ENCODE measurements at places on chromosomes 2 and 18. TPM values are rescaled to one million over a fixed set of nuclear protein-coding genes. Genes with fewer than 3 reads are reported as not detected.
A peak's percentile ranks its signal among the peaks of the same experiment; 100 is the strongest.

SULT1C4 gene
- total RNA-seq: 0.56 TPM

DNA sequence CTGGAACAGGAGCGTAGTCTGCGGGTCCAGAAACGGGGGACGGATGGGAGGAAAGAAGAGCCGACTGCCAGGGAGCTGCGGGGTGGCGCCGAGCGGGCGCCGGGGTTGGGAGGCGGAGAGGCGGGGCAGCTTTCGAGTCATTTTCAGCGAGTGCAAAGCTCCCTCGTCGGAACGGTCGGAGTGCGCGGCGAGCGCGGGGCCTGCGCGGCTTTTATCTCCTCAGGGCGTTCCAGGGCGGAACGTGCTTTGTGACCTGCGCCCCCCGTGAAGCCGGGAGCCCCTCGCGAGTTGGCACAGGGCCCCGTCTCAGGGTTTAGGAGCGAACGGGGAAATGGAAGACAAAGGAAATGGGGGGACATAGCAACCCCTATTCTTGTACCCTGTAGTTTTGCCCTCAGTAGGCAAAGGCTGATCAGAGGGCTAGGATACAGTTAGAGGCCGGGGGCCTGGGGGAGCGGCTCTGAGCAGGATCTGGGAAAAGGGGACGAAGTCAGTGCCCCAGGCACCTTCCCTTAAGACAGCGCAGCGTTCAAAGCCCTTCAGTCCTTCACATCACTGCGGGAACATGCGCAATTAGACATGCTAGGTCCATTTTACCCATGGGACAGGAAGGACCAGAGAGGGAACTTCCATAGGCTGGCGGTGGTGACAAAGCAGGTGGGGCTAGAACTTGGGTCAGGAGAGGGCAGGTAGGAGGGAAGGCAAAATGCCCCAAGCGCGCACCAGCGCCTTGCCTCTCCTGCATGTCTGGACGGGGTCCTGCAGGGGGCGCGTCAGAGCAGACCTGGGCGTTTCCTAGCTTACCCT lies 60.1 kb upstream of the IL1RL1 start:
- DNase-seq: no peak

TTC31 gene
- total RNA-seq: 9.2 TPM

RGPD3 gene
- total RNA-seq: 0.18 TPM

GRCh38 chr2:77325395-77325794 lies 196.8 kb downstream of the LRRTM4 start:
- DNase-seq: no peak

DNA sequence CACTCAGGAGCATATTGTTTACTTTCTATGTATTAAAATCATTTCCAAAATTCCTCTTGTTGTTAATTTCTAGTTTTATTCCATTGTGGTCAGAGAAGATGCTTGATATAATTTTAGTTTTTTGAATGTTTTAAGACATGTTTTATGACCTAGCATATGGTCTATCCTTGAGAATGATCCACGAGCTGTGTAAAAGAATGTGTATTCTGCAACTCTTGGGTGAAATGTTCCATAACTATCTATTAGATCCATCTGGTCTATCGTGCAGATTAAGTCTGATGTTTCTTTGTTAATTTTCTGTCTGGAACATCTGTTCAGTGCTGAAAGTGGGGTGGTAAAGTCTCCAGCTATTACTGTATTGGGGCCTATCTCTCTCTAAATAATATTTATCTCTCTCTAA lies 83.3 kb upstream of the EPAS1 start:
- DNase-seq: no peak

GNLY gene
- not detected for total RNA-seq

- no peak for DNase-seq
These were observed 22.3 kb upstream of the FOSL2 start for GRCh38 chr2:28370354-28370753.

INHBB gene
- 0.28 TPM for total RNA-seq

DNA sequence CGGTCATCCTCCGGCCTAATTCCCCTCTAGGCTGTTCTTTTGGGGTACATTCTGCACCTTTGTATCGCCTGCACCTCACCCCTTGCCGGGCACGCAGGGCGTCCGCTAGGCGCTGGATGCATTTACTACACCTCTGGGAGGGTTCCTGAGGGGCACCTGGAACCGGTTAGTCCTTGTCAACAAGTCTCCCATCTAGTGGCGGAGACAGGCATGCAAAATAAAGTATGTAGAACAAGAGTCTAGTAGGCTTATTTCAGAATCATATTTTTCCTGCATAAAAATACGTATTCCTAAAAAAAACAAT lies 705 bp upstream of the TEX261 start:
- peak; percentile 17 for DNase-seq

DNA sequence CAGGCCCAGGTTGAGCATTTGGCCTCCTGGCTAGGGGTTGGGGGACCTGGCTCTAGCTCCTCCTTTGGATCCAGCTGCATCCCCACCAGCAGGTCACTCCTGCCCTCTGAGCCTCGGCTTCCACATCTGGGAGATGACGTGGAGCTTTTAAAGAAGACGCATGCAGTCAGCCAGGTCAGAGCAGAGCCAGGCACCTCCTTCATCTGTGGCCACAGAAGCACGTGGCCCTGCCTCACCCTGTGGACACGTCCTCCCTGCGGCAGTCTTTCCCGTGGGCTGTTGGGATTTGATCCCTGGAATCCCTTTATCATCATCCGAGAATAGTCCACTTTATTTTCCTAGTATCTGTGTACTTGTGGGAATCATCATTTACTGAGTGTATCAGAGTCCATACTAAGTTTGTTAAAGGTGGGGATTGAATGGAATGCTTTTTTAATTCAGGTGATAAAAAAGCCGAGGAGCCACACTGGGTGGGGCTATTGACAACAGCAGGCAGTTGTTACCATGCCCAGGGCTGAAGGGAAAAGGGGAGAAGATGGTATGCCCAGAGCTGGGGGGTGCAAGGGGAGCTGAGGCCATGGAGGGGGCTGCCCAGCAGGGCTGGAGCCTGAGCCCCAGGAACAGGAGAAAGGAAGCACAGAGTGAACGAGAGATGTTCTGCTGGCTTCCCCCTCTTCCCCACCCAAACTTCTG lies 170.1 kb downstream of the LAMA1 start:
- DNase-seq: no peak

CERKL gene
- not detected for total RNA-seq

DNA sequence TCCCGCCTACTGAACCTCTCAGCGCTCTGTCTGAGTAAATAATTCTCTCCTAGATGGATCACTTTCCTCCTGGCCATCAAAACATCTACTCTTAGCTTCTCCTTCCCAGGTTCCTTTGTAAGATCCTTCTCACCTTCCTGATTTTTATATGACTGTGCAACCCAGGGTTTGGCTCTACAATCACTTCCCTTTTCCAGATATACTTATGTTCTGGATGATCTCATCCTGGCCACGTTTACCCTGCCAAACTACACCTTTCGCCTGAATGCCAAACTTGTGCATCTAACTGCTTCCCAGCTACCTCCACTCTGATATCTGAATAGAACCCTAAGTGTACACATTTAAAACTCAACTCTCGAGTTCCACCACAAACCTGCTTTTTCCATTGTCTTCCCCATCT lies 290.5 kb upstream of the REV1 start:
- no peak for DNase-seq

- DNase-seq: no peak
These were observed 7.3 kb downstream of the CEP192 start for GRCh38 chr18:12998332-12999060.

- no peak for DNase-seq
These were observed 94.3 kb upstream of the CELF4 start for GRCh38 chr18:37659906-37660305.

DNA sequence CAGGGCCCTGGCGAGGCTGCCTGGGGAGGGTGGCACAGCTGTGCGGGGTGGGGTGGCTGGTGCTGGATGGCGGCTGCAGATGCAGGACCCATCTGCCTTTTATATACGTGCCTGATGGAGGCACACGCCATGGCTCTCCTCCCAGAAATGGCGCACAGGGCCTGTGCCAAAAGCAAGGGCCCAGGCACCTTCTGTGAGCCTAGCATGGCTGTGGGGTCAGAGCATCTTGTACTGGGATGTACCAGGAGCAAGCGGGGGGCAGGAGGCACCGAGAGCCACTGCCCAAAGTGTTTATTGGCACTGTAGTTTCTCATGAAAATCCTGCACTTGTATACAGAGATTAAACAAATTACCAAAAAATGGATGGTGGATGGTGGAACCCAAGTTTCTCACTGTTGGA lies 724.1 kb downstream of the GALR1 start:
- no peak for DNase-seq

DNA sequence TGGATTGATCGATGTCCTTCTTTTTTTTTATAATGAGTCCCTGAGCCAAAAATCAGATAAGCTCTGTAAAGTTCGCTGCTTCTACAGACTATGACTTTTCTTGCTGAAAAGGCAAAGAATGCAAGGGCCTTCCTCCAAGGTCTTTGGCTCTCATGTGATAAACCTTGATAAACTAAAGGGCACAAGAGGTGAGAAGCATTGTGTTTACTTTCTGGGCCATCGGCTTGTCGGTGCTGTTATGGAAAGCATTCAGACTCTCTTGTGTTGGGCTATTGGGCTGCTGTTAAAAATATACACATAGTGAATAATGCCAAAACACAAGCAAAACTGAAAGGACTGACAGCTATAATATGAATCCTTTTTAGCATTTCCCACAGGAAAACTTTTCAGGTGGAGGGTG lies 472.4 kb upstream of the SPHKAP start:
- DNase-seq: no peak

SERPINB12 gene
- not detected for total RNA-seq

- no peak for DNase-seq
These were observed 1988.8 kb upstream of the PIK3C3 start for GRCh38 chr18:39966275-39966674.

DNA sequence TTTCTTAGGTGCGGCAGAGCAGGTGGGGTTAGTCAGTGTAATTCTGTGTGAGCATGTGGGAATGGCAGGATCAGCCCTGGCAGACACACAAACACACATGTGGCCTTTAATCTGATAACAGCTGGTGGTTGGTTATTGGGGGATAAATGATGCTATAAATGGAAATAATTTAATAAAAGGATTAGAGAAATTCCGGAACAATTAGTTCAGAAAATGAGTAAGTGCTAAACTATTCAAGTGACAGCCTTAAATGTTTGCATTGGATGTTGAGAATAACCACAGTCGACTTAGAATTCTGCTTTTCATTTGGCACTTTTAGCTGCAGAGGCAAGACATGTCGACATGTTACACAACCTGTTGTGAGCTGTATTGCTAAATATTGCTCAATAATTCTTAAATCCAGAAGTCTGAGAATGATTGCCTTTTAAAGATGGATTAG lies 7.2 kb downstream of the SMYD1 start:
- peak; percentile 67 for DNase-seq

C1GALT1C1L gene
- total RNA-seq: 0.28 TPM

- DNase-seq: no peak
These were observed 102.8 kb downstream of the RNF144A start for GRCh38 chr2:7020059-7020458.

DNA sequence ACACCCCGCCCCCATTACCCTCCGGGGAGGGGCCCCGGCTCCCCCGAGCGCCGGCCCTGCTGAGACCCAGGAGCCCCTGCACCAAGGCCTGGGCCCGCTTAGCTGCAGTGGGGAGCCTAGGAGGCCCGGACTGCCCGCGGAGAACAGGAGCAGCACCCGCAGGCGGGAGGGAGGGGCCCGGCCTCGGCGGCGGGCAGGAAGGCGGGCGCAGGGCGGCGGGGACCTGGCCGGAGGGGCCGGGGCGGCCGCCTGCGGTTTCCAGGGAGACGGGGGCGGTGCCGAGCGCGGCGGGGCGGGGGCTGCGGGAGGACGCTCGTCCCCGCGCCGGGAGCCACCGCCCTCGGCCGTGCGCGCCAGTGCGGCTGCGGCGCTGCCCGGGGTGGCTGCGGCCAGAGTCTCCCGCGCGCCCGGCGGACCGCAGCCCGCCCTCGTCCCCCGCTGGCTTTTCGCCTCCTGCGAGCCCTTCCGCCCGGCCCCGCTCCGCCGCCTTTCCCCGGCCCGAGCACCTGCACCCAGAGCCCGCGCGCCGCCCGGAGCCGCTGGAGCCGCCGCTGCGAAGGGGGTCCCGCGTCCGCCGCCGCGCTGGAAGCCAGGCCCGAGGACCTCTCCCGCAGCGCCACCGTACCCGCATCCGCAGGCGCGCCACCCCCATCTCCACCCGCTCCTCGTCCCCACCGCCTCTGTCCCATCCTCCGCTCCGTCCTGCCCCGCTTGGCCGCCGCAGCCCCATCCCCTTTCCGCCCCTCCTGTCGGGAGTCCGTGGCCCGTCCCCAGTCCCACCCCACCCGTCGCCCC lies 17.2 kb downstream of the GPC1 start:
- DNase-seq: peak; percentile 35

GRCh38 chr18:79844999-79845563 lies 47.3 kb downstream of the KCNG2 start:
- DNase-seq: no peak

GRCh38 chr18:80166725-80167124 lies 57.7 kb downstream of the ADNP2 start:
- no peak for DNase-seq

- no peak for DNase-seq
These were observed 91.0 kb upstream of the KCNH7 start for GRCh38 chr2:162929571-162929970.

- DNase-seq: no peak
These were observed 45.7 kb downstream of the CCDC85A start for GRCh38 chr2:56229397-56230060.

DNA sequence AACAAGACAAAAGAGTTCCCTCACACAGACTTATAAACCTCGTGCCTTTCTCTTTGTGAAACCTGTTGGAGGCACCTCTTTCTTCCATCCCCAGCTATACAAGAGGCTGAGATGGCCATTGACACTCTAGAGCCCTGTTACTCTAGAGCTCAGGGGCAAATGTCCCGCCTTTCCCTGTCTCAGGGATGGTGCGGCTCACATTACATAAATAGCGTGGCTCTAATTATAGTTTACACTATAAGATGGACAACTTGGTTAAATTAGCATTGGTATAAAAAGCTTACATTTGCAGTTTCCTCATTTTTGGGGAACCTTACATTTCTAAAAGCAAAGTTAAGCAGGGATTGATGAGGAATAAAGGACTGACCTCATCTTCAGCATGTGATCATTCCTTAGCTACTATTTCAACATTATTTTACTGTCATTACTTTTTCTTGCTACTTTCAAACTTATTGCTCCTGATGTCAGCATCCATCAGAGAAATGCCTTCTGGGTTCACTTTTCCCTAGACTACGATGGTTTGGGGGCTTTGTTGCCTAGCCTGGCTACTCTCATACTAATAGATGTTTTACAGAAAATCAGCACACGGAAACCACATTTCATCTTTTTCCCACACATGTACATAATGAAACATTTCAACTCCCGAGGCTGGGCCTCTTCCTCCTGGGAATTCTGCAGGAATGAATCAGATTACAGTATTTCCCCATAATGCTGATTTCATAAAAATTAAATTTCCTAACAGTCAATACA lies 40.4 kb downstream of the FTCDNL1 start:
- peak; percentile 36 for DNase-seq

DNA sequence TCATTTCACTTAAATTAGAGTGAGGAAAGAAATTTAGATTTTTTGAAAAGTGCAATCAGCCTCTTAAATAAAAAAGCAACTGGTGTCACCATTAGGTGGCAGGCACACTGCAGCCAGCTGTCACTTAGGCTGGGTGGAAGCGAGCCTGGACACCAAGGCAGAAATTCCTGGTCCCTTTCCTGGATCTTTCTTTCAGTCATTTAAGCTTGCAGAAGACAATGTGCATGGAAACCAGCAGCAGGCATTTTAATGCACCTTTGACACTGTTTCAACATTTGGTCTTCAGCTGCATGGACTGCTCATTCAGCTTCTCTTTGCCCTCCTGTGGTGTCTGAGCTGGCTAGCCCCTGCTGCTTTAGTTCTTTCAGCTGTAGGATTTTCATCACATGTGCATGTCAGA lies 61.0 kb downstream of the AQP4 start:
- DNase-seq: no peak

GRCh38 chr2:120737340-120738101 lies 1.9 kb downstream of the GLI2 start:
- DNase-seq: peak; percentile 78

G6PC2 gene
- not detected for total RNA-seq

- no peak for DNase-seq
These were observed 50.5 kb downstream of the HNRNPLL start for GRCh38 chr2:38552259-38552658.

Measured in IMR-90 (cell line).